ENCODE measurements at places on chromosomes 5 and 9. TPM values are rescaled to one million over a fixed set of nuclear protein-coding genes. Genes with fewer than 3 reads are reported as not detected.

- no peak for DNase-seq
- H3K4me3 ChIP-seq, result no peak overlapping the region
- no peaks in the 10 kb centered on the region for H3K4me1 ChIP-seq
- H3K27ac ChIP-seq, result no peak overlapping the region
- H3K27me3 ChIP-seq, result no peaks in the 10 kb centered on the region
Measured at GRCh38 chr5:177105691-177106476, 19.2 kb downstream of the FGFR4 start.

- H3K36me3 ChIP-seq, result peaks cover 10% of the 10 kb centered on the region
- no peak overlapping the region for H3K4me3 ChIP-seq
- no peak overlapping the region for H3K27ac ChIP-seq
- H3K4me1 ChIP-seq, result no peaks in the 10 kb centered on the region
- H3K27me3 ChIP-seq, result no peaks in the 10 kb centered on the region
Measured at GRCh38 chr5:6659941-6660684, 26.9 kb downstream of the SRD5A1 start.

DNA sequence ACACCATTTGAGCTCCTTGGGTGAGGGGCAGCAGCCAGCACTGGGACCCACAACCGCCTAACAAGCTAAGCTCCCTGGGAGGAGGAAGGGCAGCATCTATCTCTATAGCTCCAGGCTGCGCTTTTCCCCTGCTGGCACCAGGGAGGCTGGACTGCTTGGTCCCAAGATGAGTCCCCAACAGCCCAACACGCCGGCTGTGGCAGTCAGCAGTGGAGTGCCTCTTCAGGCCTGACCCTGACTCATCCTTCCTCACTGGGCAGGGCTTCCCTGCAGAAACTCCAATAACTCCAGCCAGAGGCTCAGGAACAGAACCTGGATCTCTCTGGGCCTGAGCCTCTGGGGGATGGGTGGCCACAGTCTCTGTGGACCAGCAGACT is 113.7 kb upstream of the ADAMTS16 start:
- no peak for DNase-seq
- no peaks in the 10 kb centered on the region for H3K27me3 ChIP-seq
- H3K27ac ChIP-seq, result no peak overlapping the region
- no peaks in the 10 kb centered on the region for H3K36me3 ChIP-seq

Gene RNF208
- polyA plus RNA-seq, result 5.5 TPM

- DNase-seq, result no peak
- no peaks in the 10 kb centered on the region for H3K27me3 ChIP-seq
- H3K36me3 ChIP-seq, result no peaks in the 10 kb centered on the region
- H3K4me3 ChIP-seq, result no peak overlapping the region
- no peaks in the 10 kb centered on the region for H3K4me1 ChIP-seq
Measured at GRCh38 chr5:6280425-6281100, 97.8 kb downstream of the MED10 start.

- H3K4me1 ChIP-seq, result no peaks in the 10 kb centered on the region
- H3K27ac ChIP-seq, result no peak overlapping the region
- no peaks in the 10 kb centered on the region for H3K36me3 ChIP-seq
- no peak overlapping the region for H3K4me3 ChIP-seq
Measured at GRCh38 chr5:106873568-106873967, 797.2 kb downstream of the EFNA5 start.

- no peak overlapping the region for H3K27ac ChIP-seq
- no peaks in the 10 kb centered on the region for H3K36me3 ChIP-seq
- no peaks in the 10 kb centered on the region for H3K27me3 ChIP-seq
- H3K4me1 ChIP-seq, result no peaks in the 10 kb centered on the region
Measured at GRCh38 chr9:85667374-85667773, 74.4 kb downstream of the AGTPBP1 start.

DNA sequence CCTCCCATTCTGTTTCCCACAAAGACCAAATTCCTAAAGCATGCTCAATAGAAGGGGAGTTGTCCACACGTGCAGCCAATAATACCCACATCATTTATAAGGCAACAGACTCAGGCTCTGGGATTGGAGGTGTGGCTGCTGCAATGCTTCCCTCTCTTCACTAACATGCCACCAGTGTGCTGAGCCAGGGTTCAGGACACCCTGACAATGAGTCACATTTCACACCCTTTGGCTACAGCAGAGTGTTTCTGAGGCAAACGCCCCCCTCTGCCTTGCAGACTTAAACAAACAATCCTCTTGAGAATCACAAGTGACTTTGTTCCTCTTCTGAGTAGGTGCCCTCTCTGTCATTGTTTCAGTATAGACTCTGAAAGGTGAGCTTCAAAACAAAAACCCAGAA is 189.3 kb upstream of the TLE4 start:
- no peak for DNase-seq
- no peaks in the 10 kb centered on the region for H3K36me3 ChIP-seq
- H3K4me3 ChIP-seq, result no peak overlapping the region
- H3K4me1 ChIP-seq, result no peaks in the 10 kb centered on the region
- no peak overlapping the region for H3K27ac ChIP-seq

DNA sequence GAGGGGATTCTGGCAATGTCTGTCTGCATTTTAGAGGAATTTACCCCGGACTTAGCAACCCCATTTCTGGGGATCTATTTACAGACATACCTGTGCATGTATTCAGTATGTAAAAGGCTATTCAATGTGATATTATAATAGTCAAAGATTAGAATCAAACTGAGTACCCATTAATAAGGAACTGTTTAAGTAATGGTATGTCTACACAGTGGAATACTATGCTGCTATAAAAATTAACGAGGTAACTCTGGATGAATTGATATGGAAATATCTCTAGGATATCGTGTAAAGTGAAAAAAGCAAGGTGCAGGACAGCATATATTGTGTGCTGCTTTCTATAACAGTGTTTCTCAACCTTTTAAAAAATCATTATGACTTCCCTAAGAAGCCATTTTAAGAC is 186.9 kb downstream of the SEMA6A start:
- DNase-seq, result no peak
- H3K27me3 ChIP-seq, result no peaks in the 10 kb centered on the region
- H3K27ac ChIP-seq, result no peak overlapping the region
- H3K4me1 ChIP-seq, result no peaks in the 10 kb centered on the region
- H3K4me3 ChIP-seq, result no peak overlapping the region

DNA sequence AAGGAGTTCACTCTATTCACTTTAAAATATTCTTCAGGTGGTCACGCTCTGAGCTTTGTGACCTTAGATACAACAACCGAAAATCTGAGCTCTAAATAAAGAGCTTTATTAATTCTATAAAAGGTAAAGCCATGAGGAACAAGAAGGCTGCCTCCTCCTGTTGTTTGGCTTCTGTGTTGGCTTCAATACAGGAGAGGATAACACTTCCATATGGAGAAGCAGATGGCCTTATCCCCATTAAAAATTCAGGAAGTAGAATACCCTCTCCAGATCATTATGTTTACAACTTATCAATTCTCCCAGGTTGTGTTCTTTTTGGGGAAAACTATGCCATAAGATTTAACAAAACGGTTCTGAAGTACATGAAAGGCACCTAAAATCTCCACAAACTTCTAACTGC is 128.4 kb downstream of the TTC39B start:
- no peak for DNase-seq
- no peaks in the 10 kb centered on the region for H3K27me3 ChIP-seq
- peaks cover 3% of the 10 kb centered on the region for H3K36me3 ChIP-seq
- H3K27ac ChIP-seq, result no peak overlapping the region
- no peak overlapping the region for H3K4me3 ChIP-seq

Measured in sigmoid colon (tissue), 7 donors.